H9 (cell line): ENCODE measurements at places on chromosomes 5 and 9. TPM values are rescaled to one million over a fixed set of nuclear protein-coding genes. Genes with fewer than 3 reads are reported as not detected.
A peak's percentile ranks its signal among the peaks of the same experiment; 100 is the strongest.

DNA sequence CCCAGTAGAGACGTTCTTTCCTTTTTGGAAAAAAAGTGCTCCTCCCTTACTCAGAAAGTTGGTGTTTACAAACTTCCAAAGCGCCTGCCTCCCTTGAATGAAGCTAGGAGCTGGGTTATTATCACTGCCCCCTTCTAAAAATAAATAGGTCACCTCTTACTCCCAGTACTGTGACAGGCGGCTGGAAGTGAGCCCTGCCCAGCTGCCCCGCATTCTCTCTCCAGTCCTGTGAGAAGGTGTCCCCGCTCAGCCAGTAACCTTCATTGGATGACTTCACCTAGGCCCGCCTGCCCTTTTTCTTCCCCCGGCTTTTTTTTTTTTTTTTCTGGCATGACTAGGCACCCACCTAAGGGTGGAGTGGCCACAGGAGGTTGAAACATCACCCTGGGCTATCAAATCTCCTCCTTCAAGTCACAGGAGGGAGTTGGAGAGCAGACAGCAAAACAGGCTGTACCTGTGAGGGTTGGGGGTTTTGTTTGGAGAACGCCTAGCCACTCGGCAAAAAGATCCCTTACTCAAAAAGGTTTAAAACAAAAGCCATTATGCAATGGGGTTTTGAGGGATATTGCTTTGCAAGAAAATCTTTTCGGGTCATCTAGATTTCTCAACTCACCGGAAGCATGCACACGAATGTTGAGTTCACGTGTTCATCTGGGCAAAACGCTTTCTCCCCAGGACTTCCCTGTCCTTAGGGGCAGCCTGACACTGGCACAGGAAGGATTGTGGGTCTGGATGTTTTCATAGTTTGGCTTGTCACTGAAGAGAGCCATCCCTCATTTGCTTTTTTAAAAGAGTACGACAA, 43.3 kb upstream of the ZNF622 start:
- no peak overlapping the region for H3K27ac ChIP-seq
- no peaks in the 10 kb centered on the region for H3K27me3 ChIP-seq
- no peaks in the 10 kb centered on the region for H3K4me1 ChIP-seq
- DNase-seq: peak; percentile 74
- H3K4me3 ChIP-seq: no peak overlapping the region

DNA sequence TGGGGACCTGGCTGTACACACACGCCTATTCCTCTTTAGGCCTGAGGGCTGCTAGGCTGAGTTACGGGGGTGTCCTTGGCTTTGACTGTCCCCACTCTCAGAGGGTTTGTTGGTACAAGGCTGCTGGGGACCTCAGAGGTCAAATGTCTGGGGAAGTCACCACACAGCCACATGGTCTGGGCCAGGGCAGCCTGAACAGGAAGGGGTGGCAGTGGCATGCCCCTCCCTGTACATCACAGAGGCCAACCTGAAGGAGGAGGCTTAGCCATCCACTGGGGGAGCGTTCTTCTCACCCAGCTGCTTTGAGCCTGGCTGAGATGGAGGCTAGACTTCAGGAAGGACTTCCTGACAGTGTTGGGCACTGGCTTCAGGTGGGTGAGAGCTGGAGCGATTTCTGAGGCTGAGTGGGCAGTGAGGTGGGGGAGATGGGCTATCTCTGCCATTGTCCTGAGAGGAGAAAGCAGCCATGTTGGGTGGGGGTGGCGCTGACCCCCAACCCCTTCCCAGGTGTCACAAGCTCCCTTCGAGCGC, 36.3 kb downstream of the CXXC5 start:
- H3K4me3 ChIP-seq: no peak overlapping the region
- H3K4me1 ChIP-seq: peaks cover 15% of the 10 kb centered on the region
- no peak for DNase-seq
- H3K36me3 ChIP-seq: peaks cover 61% of the 10 kb centered on the region
- no peaks in the 10 kb centered on the region for H3K27me3 ChIP-seq
- no peak overlapping the region for H3K27ac ChIP-seq

- DNase-seq: no peak
- H3K4me1 ChIP-seq: no peaks in the 10 kb centered on the region
- H3K4me3 ChIP-seq: no peak overlapping the region
- no peaks in the 10 kb centered on the region for H3K27me3 ChIP-seq
- H3K36me3 ChIP-seq: peaks cover 7% of the 10 kb centered on the region; the same call in 2 of the 3 replicates
- no peak overlapping the region for H3K27ac ChIP-seq
Measured at GRCh38 chr9:17236147-17236546, 101.3 kb downstream of the CNTLN start.

GRCh38 chr5:68554571-68555279, 339.2 kb downstream of the PIK3R1 start:
- H3K27me3 ChIP-seq: no peaks in the 10 kb centered on the region
- no peak for DNase-seq

GRCh38 chr9:83403527-83404238, 134.5 kb downstream of the FRMD3 start:
- no peak for DNase-seq
- no peaks in the 10 kb centered on the region for H3K27me3 ChIP-seq
- H3K4me1 ChIP-seq: no peaks in the 10 kb centered on the region
- H3K36me3 ChIP-seq: no peaks in the 10 kb centered on the region; the same call in 2 of the 3 replicates

DNA sequence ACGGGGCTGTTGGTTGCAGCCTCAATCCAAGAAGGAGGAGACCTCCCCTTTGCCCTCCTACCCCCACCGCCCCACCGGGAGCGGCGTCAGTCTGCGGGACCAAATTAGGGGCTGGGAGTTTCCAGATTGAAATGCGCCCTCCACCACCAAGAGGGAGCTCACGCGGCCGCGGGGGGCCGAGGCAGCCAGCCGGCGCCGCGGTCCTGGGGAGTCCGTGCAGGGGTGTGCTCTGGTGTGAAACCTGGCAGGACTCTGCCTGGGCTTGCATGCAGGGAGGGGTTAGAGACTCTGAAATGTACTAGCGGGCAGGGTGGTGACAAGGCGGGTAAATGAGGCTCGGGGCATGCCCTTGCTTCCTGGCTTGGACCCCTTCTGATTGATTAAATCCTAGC, 989 bp upstream of the FBN2 start:
- peaks cover 9% of the 10 kb centered on the region; the same call in 1 of the 3 replicates for H3K36me3 ChIP-seq
- H3K27ac ChIP-seq: no peak overlapping the region
- H3K4me1 ChIP-seq: no peaks in the 10 kb centered on the region
- peak overlapping the region; percentile 65 for H3K4me3 ChIP-seq
- DNase-seq: no peak

- H3K36me3 ChIP-seq: no peaks in the 10 kb centered on the region
- H3K4me1 ChIP-seq: no peaks in the 10 kb centered on the region
- H3K4me3 ChIP-seq: no peak overlapping the region
- H3K27ac ChIP-seq: no peak overlapping the region
- H3K27me3 ChIP-seq: no peaks in the 10 kb centered on the region
- DNase-seq: no peak
Measured at GRCh38 chr5:170308686-170309085, 11.1 kb upstream of the LCP2 start.

GRCh38 chr5:76314643-76315042, 88.4 kb upstream of the IQGAP2 start:
- no peaks in the 10 kb centered on the region for H3K27me3 ChIP-seq
- no peak for DNase-seq
- H3K4me1 ChIP-seq: no peaks in the 10 kb centered on the region
- no peaks in the 10 kb centered on the region for H3K36me3 ChIP-seq

DNA sequence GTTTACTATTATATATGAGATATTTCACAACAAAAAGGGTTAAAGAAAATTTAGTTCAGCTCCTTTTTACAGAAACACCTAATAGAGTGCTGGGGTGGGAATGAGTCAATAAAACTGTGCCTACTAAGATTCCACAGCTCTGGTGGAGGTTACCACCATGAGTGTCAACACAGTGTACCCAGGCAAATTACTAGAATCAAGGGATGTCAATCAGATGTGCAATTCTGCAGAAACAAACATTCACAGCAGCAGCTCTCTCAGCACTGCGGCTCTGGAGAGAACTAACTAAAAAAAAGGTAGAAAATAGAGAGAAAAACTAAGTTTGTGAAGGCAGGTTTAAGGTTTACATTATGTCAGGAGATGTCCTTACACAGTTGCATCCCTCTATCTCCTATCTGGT, 1313.0 kb downstream of the MAT2B start:
- no peaks in the 10 kb centered on the region for H3K36me3 ChIP-seq
- no peak for DNase-seq
- H3K27me3 ChIP-seq: no peaks in the 10 kb centered on the region
- H3K4me3 ChIP-seq: no peak overlapping the region
- no peaks in the 10 kb centered on the region for H3K4me1 ChIP-seq

- no peaks in the 10 kb centered on the region; the same call in 1 of the 2 replicates for H3K27me3 ChIP-seq
- H3K4me1 ChIP-seq: no peaks in the 10 kb centered on the region
- H3K36me3 ChIP-seq: no peaks in the 10 kb centered on the region
- no peak overlapping the region for H3K4me3 ChIP-seq
Measured at GRCh38 chr5:89397096-89397495, 514.1 kb upstream of the MEF2C start.

DNA sequence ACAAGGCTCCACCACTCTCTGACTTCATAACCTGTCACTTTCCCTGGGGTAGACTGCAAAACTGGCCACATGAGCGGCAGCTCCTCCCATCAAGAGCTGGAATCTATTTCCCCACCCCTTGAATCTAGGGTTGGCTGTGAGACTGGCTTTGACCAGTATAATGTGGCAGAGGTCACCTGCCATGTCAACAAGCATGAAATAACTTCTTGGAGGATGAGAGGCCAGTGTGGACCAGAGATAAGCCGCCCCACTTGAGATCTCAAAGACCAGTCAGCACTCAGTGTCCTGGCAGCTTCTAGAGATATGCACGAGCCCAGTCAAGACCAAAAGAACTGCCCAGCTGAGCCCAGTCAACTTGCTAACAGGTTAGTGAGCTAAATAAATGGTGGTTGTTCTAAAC, 59.0 kb downstream of the MARCHF11 start:
- no peaks in the 10 kb centered on the region for H3K4me1 ChIP-seq
- peaks cover 3% of the 10 kb centered on the region; the same call in 1 of the 3 replicates for H3K36me3 ChIP-seq
- no peak for DNase-seq

DNA sequence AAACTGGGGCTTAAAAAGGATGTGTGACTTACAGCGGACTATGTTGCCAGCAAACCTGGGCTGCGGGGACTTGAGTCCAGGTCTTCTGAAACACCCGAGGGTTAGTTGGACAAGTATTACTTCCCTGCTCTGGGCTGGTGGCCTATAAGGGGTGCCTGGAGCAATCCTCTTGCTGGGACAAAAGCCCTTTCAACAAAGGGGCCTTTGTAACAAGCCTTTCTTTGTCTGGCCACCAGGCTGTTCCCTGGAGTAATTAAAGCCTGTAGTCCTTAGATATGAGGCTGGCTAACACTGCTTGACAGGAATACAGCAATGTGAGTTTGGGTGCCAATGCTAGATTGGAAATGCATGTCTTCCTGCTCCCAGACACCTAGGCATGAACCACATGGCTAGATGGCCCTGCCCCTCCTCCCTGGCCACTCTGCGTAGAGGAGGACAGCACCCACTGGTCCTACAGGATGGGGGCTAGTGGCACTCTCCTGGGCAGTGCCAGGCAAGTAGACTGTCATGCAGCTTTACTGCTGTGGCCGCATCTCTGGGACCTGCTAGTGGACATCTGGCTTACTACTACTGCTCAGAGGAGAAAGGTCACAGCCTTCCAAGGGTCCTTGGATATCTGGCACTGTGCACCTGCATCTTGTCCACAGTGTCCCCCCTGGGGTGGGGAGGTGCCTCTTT, 343.1 kb downstream of the ZSWIM6 start:
- H3K27me3 ChIP-seq: no peaks in the 10 kb centered on the region
- no peak overlapping the region for H3K4me3 ChIP-seq
- H3K27ac ChIP-seq: no peak overlapping the region
- H3K4me1 ChIP-seq: peaks cover 2% of the 10 kb centered on the region; the same call in 1 of the 2 replicates
- no peaks in the 10 kb centered on the region for H3K36me3 ChIP-seq

DNA sequence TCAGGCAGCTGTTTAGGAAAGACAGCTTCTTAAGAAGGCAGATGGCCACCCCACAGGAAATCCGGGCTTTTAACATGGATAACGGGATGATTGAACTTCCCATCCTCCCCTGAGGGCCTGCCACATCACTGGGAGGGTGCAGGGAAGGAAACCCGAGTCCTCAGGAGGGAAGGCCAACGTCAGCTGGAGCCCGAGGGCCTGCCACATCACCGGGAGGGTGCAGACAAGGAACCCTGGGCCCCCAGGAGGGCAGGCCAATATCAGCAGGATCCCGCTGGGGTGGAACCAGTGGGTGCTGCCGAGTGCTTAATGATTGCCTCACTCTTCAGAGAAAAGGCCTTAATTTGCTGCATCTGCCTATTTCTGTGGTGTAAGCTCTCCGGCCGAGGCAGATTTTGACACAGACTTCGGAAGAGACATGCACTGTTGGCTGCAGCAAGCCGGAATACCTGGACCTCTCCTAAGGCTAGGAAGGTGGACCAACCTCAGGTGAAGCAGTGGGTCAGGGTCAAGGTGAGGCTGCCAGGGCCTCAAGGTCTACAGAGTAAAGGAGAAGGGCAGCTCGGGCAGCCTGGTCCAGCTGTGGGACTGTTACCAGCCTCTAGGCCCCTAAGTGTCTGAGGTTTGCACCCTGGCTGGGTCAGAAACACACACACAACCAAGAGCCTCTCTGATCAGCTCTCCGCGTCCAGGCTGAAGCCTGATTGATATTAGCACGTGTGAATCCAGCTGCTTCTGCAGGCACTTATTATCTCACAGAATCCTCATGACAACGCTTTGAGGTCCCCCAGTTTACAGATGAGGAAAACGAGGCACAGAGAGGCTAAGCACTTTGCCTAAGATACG, 14.8 kb upstream of the COL5A1 start:
- no peak overlapping the region for H3K4me3 ChIP-seq
- no peaks in the 10 kb centered on the region for H3K36me3 ChIP-seq
- H3K27me3 ChIP-seq: no peaks in the 10 kb centered on the region
- DNase-seq: peak; percentile 31
- no peak overlapping the region for H3K27ac ChIP-seq
- no peaks in the 10 kb centered on the region for H3K4me1 ChIP-seq

S1PR3 gene
- 3.1 and 3.3 TPM in 2 replicates for total RNA-seq

PLPPR1 gene
- 1.8 and 2.4 TPM in 2 replicates for total RNA-seq

IFNA21 gene
- not detected in 2 replicates for total RNA-seq

CDHR2 gene
- 0.90 TPM in 2 replicates for total RNA-seq

F2RL1 gene
- 22.4 and 23.0 TPM in 2 replicates for total RNA-seq

CRHBP gene
- not detected in 2 replicates for total RNA-seq

RMND5B gene
- total RNA-seq: 81.3 and 86.4 TPM in 2 replicates

LCN15 gene
- 0.61 TPM in 1 of 2 replicates, not detected in the other for total RNA-seq

SAP30L gene
- total RNA-seq: 24.8 and 25.0 TPM in 2 replicates

TMC1 gene
- total RNA-seq: 2.4 and 2.5 TPM in 2 replicates

FGD3 gene
- total RNA-seq: 1.7 and 1.8 TPM in 2 replicates

C5orf52 gene
- not detected in 2 replicates for total RNA-seq

CAMK4 gene
- 6.3 and 7.9 TPM in 2 replicates for total RNA-seq

LIX1 gene
- 0.07 and 0.13 TPM in 2 replicates for total RNA-seq

RANBP3L gene
- not detected in 2 replicates for total RNA-seq
